ENCODE measurements at places on chromosomes 6 and 20. TPM values are rescaled to one million over a fixed set of nuclear protein-coding genes. Genes with fewer than 3 reads are reported as not detected.

Gene ADTRP
- total RNA-seq, result not detected

Gene GPLD1
- total RNA-seq, result 0.98 TPM

Gene EPPIN
- not detected for total RNA-seq

Gene HSP90AB1
- total RNA-seq, result 1,253 TPM

Gene BMP6
- 13.6 TPM for total RNA-seq

Gene SLC2A4RG
- total RNA-seq, result 166 TPM

Gene ADGRF5
- total RNA-seq, result 0.18 TPM

Gene GSTA3
- not detected for total RNA-seq

Gene SCRT2
- total RNA-seq, result not detected

Gene FOXA2
- total RNA-seq, result 28.0 TPM

Gene WRNIP1
- total RNA-seq, result 69.1 TPM

Gene NELFE
- total RNA-seq, result 94.9 TPM

Gene FAM184A
- total RNA-seq, result 8.7 TPM

Gene LAMA2
- total RNA-seq, result 0.28 TPM

Gene SPINT4
- total RNA-seq, result not detected

Gene DLK2
- total RNA-seq, result 19.1 TPM

Gene PHACTR1
- total RNA-seq, result 0.05 TPM

Gene LPIN3
- 21.0 TPM for total RNA-seq

Gene CAGE1
- total RNA-seq, result not detected

Gene ZBTB46
- total RNA-seq, result 15.2 TPM

Gene MCHR2
- not detected for total RNA-seq

Gene SLC22A1
- total RNA-seq, result 0.98 TPM

Gene WFDC12
- total RNA-seq, result not detected

Gene ADGRG6
- total RNA-seq, result 259 TPM

Gene FAM229B
- total RNA-seq, result 12.0 TPM

Gene TMC2
- total RNA-seq, result not detected

Gene PCSK2
- total RNA-seq, result not detected

Gene ZNF334
- 0.28 TPM for total RNA-seq

Gene KIAA1755
- 0.08 TPM for total RNA-seq

Gene LTA
- total RNA-seq, result 0.72 TPM

Gene LRP11
- 151 TPM for total RNA-seq

Gene CTAGE9
- 0.15 TPM for total RNA-seq

Gene ABHD16B
- total RNA-seq, result not detected

Gene GPR6
- total RNA-seq, result not detected

Gene RBPJL
- 0.18 TPM for total RNA-seq

Gene MEP1A
- total RNA-seq, result not detected

Gene GLO1
- 125 TPM for total RNA-seq

Gene NFYA
- total RNA-seq, result 34.7 TPM

Gene ARMH2
- total RNA-seq, result not detected

Gene DEFB128
- total RNA-seq, result not detected

Gene CFAP61
- 0.28 TPM for total RNA-seq

Gene SLC35D3
- not detected for total RNA-seq

Gene TP53RK
- 13.7 TPM for total RNA-seq

Gene SIRPD
- total RNA-seq, result not detected

Gene PRR18
- total RNA-seq, result 0.23 TPM

Gene TGM3
- not detected for total RNA-seq

Gene PCMT1
- total RNA-seq, result 118 TPM

Gene DOP1A
- total RNA-seq, result 13.4 TPM

Gene PLG
- total RNA-seq, result 0.57 TPM

Gene GPR31
- total RNA-seq, result not detected

Gene HLA-G
- total RNA-seq, result 0.62 TPM

Gene NRM
- 21.9 TPM for total RNA-seq

Gene CDK19
- 48.4 TPM for total RNA-seq

Gene KCNQ5
- 9.4 TPM for total RNA-seq

Gene VSX1
- 0.21 TPM for total RNA-seq

Gene CPNE5
- total RNA-seq, result 0.44 TPM

Gene SUPT3H
- total RNA-seq, result 11.0 TPM
